ENCODE measurements at places on chromosomes 12 and 14.

- DNase-seq: no peak
Observed at GRCh38 chr12:50242751-50243191, 40.5 kb downstream of the LIMA1 start.

GRCh38 chr14:99735189-99736135, 51.4 kb downstream of the CYP46A1 start:
- peak; percentile 1 for DNase-seq

DNA sequence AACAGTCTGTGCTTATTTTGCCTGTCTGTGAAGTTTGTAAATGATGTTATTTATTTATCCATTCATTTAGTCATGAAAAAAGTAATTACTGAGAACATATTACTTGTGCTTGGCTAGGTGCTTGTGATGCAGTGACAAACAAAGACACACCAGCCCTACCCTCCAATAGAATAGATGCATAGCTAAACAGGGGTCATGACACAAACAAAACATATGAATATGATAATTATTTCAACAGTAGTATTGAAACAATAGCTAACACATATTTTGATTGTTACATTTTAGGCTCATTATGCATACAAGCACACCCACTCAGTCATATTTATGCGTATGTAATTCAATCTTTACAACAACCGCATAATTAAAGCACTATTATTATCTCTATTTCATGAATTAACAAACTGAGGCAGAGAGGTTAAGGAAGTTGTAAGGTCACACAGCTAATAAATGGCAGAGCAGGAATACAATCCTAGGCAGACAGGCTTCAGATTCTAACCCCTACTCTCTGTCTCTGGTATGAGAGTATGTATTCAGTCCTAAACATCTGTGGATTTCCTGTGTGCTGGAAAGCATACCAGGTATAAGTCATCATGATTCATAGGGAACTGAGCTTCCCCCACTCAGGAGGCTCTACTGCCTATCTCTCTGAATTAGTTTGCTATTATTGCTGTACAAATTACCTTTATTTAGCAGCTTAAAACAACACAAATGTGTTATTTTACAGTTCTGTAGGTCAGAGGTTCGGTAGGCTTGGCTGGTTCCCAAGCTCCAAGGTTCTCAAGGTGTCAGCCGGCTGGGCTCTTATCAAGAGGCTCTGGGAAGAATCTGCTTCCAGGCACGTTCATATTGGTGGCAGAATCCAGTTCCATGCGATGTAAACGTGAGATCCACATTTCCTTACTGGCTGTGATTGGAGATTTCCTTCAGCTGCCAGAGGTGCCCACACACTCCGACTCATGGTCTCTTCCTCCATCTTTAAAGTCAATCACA, 509.4 kb downstream of the GALC start:
- no peak for DNase-seq

GRCh38 chr14:56733396-56733795, 76.9 kb downstream of the OTX2 start:
- DNase-seq: no peak

DNA sequence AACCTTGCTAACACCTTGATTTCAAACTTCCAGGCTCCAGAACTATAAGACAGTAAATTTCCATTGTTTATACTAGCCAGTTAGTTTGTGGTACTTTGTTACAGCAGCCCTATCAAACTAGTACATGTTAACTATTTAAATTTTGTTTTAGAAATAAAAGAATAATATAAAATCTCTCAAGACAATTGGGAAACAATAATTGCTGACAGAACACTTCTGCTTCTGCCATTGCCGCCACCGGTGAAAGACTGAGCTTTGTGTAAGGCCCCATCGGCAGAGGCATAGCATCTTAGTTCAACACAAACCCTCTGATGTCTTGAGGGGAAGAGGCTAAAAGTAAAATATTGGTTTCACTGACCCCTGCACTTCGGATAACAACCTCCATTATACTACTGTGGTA, 1607.1 kb upstream of the SEL1L start:
- DNase-seq: no peak

GRCh38 chr14:96509457-96510090, 7.4 kb downstream of the PAPOLA start:
- DNase-seq: no peak

GRCh38 chr12:95437565-95437964, 36.4 kb upstream of the METAP2 start:
- no peak for DNase-seq

- DNase-seq: no peak
Observed at GRCh38 chr14:104152246-104152575, 13.8 kb downstream of the KIF26A start.

Measured in thoracic aorta (tissue), 2 donors.